ENCODE measurements at places on chromosomes 11 and 22. TPM values are rescaled to one million over a fixed set of nuclear protein-coding genes. Genes with fewer than 3 reads are reported as not detected.

- no peak for DNase-seq
These were observed 155.7 kb upstream of the BLID start for GRCh38 chr11:122271745-122272144.

GRCh38 chr11:7534042-7534378, 20.2 kb downstream of the PPFIBP2 start:
- no peak for DNase-seq

DNA sequence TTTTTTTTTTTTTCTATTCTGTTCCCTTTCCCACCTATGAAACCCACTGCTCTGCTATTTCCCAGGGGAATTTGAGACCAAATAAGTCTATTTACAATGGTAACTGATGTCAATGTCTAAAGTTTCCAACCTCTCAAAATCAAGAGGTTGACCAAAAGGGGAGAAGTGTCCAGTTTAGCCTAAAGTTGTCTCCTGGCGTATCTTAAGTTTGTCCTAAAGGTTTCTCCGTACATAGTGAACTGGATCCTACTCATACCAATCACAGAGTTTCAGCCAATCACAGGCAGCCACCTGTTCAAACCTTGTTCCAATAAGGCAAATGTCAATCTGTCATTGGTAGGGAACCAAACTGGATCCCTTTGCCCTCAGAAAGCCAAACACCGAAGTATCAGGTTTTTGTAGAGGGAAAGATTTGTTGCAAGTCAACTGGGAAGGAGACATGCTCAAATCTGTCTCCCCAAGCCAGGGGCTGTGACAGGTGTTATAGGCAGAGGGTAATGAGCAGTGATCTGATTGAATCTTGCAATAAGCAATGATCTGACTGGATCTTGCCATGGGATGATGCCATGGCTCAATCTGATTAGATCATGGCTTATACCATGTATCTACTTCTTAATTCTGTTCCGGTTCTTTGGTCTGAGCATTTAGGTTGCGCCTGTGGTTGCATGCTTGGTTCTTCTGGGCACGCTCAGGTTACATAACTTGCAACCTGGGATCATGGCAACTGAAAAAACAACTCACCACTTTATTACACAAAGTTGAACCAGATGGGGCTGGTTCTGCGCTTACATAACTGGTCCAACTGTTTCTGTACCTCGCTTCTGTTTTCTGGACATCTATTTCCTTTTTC, 1.1 kb upstream of the VPS37C start:
- DNase-seq = peak; percentile 33

GRCh38 chr11:81497202-81497804, 1236.4 kb downstream of the FAM181B start:
- DNase-seq = peak; percentile 1

- no peak for DNase-seq
These were observed 31.2 kb upstream of the ETS1 start for GRCh38 chr11:128618603-128619002.

GRCh38 chr11:46673713-46674462, 26.5 kb downstream of the ARHGAP1 start:
- no peak for DNase-seq

DNA sequence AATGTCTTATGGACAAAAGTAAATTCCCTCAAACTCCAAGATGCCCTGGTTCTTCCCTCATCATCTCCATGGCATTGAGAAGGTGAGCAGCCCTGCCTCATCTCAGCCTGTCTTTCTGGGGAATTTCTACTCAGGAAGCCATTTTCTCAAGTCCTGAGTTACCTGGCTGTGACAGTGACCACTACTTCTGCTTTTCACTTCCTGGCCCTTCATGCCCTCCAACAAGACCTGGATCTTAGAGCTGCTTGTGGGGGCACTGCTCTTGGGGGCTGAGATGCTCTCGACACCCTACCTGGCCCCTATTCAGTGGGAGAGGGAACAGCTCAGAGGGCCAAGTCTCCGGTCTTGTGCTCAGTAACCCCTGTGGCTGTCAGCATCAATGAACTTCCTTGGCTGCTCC, 5.5 kb upstream of the IGSF22 start:
- no peak for DNase-seq

DNA sequence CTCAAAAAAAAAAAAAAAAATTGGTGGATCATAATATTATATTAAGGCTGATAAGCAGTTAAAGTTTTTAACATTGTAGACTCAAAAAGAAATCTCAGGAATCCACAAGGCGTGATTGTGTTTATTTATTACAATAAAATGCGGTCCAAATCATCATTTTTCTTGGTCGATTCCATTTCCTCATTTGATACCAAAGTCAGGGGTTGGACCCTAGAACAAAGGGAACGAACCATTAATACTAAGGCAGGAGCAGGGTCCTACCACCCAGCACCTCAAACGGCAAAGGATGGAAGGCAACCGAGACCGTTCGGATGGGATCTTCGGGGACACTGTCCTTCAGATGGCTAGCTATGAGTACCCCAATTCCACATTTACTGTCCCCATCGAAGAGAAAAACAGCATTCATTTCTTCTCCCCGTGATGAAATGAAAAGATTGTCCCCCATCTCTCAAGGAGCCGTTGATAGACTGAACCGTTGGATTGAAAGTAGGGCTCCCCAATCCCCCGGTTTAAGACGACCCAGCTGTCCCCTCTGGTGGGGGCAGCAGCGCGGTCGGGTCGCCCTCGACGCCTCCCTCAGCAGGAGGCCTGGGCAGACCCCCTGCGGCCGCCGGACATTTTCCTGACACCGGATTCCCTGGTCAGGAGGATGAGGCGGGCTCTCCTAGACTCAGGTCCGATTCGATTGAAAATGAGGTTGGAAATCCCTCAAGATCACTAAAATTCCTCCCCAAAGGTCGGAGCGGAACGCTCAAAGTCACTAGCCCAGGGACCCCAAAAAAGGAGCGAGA, 607 bp downstream of the DMC1 start:
- DNase-seq = peak; percentile 61

The CTSW gene
- total RNA-seq = not detected

The OVOL1 gene
- total RNA-seq = 1.4 TPM

Data from H7 (cell line).